NCI-H69 (cell line): ENCODE measurements at places on chromosomes 2 and 18.

DNA sequence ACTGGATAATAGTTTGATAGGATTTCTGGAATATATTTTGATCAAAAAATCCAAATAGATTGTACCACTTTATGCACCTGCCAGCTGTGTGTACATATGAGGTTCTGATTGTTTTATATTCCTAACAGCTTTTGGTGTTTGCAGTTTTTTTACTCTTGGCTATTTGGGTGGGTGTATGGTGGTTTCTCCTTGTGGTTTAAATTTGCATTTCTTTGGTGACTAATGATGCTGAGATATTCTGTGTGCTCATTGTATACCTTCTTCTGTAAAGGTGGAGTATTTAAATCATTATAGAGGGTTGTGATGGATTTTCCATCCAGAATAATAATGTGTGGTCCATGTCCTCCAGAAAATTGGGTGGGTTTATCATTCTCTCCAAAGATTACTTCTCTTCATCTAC lies 372.9 kb downstream of the THSD7B start:
- no peak for DNase-seq

GRCh38 chr2:111905990-111906735 lies 7.8 kb downstream of the MERTK start:
- DNase-seq: peak; percentile 16

DNA sequence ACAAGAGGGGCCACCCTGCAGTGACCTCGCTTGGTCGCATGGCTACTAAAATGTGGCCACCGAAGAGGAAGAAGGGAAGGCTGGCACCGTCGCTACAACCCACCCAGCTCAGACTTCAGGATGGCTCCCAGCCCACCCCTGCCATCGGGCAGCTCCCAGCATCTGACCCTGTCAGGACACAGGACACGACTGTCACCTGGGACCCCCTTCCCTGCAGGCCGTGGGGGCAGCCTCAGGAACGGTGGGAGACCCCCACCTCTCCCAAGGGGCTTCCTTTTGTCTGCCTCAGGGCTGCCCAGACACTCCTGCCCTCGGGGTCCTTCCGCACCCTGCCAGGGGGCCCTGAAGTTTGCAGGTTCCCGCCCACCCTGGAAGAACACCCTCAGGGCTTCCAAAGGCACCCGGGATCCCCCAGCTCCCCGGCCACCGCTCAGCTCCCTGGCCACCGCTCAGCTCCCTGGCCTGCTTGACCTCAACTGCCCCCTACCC lies 7.7 kb downstream of the RTP5 start:
- no peak for DNase-seq

DNA sequence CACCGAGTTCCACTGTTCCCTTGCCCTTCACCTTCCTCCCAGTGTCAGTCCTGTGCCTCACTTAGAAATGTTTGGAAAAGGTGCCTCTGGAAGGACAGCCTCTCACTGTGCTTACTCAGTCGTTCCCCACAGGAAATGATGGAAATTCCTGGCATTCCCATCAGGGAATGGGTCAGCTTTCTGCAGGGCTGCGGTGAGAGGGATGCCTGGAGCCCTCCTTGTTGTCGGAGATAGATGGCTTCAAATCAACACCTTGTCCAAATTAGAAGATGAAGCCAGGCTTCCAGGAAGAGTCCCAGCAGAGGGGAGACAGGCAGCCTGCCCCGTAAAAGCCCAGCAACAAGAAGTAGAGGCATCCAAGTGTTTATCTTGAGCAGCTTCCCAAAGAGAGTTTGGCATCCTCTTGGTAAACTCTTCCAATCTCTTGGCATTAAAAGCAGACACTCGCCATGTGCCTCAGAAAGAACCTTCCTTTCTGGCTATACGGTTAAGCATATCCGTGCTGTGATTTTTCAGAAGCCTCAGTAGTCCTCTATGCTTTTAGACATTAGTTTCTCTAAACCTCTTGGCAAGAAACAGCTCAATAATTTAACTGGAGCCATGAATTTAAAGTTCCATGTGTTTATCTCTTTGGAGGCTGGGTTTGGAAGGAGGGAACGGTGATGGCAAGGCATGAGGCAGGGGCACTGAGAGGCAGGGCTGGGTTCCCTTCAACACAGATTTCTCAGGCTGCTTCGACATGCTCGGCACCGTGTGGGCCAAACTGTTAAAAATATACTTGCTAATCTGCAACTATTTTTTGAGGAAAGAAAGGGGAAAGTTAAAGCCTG lies 25.1 kb downstream of the COLEC12 start:
- no peak for DNase-seq

DNA sequence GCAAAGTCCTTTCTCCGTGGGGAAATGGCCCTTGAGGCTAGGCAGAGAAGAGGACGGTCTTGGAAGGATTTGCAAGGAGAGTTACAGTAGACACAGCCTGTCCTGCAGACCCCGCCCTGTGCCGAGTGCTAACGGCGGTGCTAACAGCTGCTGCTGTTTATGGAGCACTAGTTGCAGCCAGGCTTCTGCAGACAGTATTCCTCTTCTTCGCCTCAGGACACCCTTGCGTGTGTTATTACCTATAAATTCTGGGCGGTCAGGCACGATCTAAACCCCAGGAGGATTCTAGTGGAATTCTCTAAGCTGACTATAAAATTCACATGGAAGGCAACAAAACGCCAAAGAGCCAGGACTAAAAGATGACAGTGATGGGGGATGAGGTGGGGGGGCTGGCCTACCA lies 139.8 kb downstream of the GLI2 start:
- DNase-seq: peak; percentile 9

DNA sequence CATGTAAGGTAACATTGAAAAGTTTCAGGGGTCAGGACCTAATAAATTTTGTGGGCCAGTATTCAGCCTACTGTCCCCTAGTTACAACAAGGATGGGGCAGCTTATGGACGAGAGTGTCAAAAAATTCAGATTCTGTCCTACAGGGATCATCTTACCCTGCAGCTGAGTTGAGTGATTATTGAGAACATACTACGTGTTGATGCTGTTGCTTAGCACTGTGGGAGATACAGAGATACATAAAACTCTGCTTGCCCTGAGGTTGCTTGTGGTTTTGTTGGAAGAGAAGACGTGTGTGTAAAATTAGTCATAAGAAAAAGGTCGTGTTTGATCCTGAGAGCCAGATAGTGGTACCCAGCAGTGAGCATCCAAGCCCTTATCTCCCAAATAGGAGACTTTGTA lies 253.2 kb downstream of the NEDD4L start:
- no peak for DNase-seq

GRCh38 chr2:216849987-216850386 lies 9.9 kb downstream of the TNP1 start:
- peak; percentile 88 for DNase-seq

DNA sequence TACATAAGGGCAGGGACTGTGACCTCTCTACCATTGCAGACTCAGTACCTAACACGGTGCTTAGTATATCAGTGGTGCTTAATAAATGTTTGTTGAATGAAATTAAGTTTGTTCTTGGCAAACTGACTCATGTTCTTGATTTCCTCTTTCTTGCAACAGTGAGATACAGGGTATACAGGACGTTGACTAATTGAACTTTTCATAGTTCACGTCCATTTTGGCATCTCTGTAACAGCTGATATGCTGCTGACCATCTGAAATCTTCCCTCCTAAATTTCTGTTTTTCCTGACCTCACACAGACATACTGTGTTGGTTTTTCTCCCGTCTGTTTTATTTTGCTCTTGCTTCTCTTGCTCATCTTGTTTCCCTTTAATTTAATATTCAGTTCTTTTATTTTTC lies 44.2 kb downstream of the LHCGR start:
- DNase-seq: no peak

DNA sequence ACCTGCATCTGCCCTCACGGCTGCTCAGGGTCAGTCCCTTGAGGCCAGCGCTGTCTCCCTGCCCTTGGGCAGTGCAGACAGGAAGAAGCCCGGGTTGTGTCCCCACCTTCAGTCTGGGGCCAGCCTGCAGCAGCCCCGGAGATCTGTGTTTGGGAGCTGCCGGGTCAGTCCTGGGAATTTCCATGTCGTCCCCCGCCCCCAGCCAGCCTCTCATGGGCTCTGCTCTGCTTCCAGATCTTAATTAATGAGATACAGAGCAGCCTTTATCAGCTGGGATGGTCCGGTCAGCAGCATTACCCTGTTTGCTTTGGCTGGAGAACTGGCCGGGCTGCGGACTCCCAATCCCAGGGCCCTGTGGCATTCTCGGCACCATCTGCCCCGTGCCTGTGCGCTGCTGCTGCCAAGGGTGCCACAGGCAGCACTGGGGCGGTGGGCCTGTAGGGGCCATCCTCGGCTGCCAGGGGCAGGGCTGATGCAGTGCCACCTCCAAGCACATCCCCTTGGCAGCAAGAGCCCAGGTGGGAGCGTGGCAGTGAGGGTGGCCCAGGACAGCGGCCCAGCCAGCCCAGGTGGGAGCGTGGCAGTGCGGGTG lies 2.4 kb downstream of the BOK start:
- DNase-seq: no peak

GRCh38 chr2:13876491-13877037 lies 756.0 kb upstream of the LRATD1 start:
- no peak for DNase-seq
